ENCODE measurements at places on chromosomes 7 and 10.

DNA sequence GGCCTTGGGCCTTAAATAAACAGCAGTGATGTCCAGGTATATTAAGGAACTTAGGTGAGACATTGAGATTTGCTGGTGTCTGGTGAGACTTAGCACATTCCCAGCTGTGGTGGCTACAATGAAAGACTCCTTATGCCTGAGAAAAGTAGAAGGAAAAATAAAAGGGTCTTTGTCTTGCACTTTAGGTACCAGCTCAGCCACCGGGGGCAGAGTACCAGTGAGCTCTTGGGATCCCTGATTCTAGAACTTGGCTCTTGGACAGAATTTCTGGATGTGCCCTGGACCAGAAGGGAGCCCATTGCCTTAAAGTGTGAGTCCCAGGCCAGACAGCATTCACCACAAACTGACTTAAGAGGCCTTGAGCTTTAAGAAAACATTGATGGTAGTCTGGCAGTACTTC is 1038.7 kb downstream of the SORCS3 start:
- no peak for DNase-seq

DNA sequence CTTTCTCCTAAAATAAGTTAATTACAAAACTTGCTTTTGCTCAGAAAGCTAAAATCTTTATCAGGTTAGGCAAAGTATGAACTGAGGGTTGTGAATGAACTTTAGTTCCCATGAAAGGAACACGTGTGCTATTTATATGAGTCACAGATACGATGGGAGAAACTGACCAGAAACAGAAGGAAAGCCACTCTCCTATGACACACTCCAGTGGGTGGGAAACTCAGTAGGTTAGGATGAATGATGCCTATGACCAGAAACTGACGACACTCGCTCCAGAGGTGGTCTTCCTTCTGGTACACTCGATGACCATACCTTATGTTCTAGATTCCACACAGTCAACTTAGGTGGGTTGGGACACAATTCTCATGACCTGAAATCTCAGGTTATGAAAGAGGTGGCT is 215.7 kb upstream of the INHBA start:
- DNase-seq, result no peak

- no peak for DNase-seq
Measured at GRCh38 chr7:26507108-26507987, 215.7 kb downstream of the SNX10 start.

- DNase-seq, result no peak
Measured at GRCh38 chr7:55969391-55969790, 5.0 kb downstream of the NIPSNAP2 start.

GRCh38 chr10:117662126-117662525 is 119.6 kb downstream of the EMX2 start:
- no peak for DNase-seq

- no peak for DNase-seq
Measured at GRCh38 chr10:86085686-86086085, 280.9 kb downstream of the GRID1 start.

- no peak for DNase-seq
Measured at GRCh38 chr7:20597339-20597738, 18.1 kb upstream of the ABCB5 start.

GRCh38 chr7:92827464-92828120 is 8.8 kb downstream of the CDK6 start:
- peak; percentile 20 for DNase-seq

DNA sequence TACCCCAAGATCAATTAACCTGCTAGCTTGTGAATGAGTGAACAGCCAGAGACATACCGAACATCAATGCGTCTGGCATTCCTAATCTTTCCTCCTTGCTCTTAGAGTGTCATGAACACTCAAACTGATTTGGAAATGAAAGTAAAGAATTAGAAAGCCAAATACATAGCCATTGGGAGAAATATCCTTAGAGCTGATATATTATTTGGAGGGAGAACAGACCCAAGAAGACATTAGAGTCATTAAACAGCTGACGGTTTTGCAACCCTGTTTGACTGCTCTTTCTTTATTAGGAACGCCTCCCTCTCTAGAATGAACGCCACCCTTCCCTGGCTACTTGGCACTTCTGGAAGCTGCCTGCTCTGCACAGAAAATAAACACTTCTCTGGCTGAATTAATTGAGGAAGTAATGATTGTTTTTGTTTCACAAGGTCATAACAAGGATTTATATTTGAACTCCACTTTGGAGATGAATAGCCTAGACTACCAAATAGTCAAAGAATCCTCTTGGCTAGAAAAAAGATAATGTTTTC is 42.8 kb downstream of the CTTNBP2 start:
- DNase-seq, result no peak

DNA sequence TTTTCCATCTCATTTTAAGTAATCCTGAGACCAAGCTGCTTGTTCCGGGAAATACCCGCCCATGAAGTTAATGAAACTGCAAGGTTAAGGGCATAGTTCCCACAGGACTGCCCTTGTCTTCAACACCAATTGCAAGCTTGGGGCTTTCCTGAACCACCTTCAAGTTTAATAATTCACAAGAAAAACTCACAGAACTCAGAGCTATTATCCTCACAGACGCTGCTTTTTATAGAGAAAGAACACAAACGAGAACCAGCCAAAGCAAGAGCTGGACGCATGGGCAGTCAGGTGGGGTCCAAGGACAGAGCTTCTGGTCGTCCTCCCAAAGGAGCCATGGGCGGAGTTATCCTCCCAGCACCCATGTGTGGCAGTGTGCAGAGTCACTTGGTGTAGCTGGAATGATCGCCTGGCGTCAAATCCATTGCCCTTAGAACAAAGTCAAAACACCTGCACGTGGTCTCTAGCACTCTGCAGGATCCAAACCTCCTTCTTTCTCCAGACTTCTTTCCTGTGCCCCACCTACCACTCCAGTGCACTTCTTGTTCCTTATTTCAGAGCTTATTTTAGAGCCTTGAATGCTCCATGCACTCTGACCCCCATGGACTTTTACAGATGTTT is 56.7 kb downstream of the SNX10 start:
- DNase-seq, result no peak

GRCh38 chr10:124092860-124093773 is at the start of gene CHST15:
CHST15 (minus strand) TSS chr10:124093598; CDS start chr10:124046212, 47,386 bp downstream.
- no peak for DNase-seq

GRCh38 chr7:100483722-100484672 is at the start of gene NYAP1:
NYAP1 (plus strand) TSS chr7:100483927; CDS start chr7:100485312, 1,385 bp downstream.
- peak; percentile 81 for DNase-seq

GRCh38 chr7:102288285-102288930 is 1.7 kb downstream of the SH2B2 start:
- DNase-seq, result no peak

GRCh38 chr10:42883993-42884983 is 101.7 kb downstream of the BMS1 start:
- no peak for DNase-seq

DNA sequence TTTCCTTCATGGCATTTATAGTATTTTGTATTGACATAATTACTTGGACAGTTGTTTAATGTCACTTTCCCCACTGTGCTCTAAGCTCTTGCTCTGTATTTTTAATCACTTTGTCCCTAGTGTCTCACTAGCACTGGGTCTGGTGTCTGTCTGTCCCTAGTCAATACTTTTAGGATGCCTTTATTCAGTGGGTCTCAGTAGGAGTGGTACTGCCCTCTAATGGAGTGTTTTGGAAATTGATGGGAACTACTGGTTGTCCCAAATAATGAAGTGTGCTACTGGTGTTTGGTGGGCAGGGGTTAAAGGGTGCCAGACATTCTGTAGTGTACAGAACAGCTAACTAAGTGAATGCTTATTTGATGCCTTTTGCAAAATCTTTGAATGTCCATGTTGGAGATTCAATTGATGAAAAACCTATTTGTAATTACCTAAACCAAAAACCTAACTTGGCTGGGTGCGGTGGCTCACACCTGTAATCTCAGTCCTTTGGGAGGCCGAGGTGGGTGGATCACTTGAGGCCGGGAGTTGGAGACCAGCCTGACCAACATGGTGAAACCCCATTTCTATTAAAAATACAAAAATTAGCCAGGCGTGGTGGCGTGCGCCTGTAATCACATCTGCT is 33.3 kb downstream of the CDK14 start:
- DNase-seq, result peak; percentile 11

DNA sequence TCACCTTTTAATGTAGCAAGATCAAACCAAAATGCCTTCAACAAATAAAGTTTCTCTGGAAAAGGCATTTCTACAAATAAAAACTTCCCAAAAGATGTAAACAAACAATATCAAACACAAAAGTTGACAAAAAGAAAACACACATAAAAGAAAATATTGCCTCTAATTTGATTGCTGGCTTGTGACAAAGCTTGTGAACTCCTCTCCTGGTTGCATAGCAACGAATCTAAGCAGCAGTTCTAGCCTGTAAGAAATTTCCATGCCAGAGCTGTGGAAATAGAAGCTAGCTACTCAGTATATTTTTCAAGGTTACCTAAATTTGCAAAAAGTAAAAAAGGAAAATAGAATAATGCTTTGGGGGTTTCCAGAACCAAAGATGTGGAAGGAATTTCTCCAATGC is 173.9 kb upstream of the CDK1 start:
- DNase-seq, result no peak

DNA sequence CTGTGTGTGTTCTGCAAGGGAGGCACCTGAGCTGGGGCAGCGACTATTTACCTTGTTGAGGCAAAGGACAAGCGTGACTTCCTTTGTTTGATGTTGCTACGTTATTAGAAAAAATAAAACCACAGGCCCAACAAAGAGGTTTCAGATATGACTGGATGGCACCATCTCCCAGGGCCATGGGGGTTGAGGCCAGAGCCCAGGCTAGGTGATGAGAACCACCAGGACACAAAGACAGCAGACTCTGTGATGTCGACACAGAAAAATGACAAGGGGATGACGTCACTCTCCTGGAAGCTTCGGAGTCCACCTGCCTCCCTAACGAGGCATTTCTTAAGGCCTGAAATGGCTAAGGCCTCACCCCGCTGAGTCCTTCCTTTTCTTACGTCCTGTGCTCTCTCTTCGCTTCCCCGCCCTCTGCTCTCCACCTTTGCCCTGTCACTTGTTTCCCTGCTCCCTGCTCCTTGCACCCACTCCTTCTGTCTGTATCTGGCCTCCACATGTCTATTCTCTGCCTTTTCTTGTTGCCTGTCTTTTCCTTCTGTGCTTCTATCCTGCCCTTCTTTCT is 83.0 kb upstream of the ADRB1 start:
- no peak for DNase-seq

DNA sequence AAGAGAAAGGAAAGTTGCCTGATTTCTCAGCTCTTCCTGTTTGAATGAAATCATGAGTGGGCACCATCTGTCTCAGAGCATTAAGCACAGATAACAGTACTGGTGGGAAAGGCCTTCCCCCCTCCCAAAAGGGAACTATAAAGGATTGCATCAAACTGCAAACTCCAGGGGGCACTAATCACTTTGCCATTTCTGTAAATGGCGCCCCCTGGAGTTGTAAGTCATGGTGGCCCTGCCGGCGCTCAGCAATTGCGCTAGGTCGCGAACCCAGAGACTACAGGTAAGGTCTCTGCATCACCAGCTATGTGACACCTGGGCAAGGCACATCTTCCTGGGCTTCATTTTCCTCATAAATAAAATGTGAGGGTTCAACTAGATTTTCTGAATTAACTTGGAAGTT is 11.1 kb downstream of the LRRC4 start:
- peak; percentile 74 for DNase-seq

- DNase-seq, result no peak
Measured at GRCh38 chr10:59085711-59086502, 90.5 kb upstream of the PHYHIPL start.

- DNase-seq, result no peak
Measured at GRCh38 chr10:97138846-97139245, 46.9 kb downstream of the SLIT1 start.

- no peak for DNase-seq
Measured at GRCh38 chr7:138460176-138460648, at the start of gene TRIM24. TRIM24 (plus strand) TSS chr7:138460259; CDS start chr7:138460549, 290 bp downstream.

DNA sequence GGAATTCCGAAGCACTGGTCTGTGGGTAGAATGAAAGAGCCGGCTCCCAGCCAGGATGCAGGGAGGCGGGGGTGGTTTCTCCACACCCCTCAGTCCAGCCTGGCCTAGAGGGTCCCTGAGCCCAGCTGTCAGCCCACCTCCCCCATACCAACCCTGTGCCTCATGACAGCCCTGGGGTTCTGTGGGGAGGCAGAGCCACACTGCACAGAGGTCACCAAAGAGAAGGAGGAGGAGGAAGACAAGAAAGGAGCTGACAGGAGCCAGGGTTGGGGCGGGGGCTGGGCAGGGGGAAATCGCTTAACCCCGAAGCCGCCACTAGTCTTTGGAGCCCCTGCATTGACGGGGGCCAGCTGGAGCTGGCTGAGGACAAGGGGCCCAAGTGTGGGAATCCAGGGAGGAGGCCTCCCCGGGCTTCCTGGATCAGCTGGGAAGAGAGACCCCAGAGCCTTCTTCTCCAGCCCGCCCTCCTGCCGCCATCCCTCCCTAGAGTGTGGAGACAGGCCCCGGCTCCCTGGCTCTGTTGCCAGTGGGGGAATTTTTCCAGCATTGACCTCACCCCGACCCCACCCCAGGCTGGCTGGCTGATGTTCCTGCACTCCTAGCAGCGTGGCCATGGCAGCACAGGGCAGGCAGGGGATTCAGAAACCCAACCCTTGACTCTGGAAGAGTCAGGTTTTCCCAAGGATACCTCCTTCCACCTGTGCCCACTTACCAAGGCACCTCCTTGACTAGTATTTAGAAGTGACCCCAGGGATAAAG is 32.5 kb downstream of the KAZALD1 start:
- DNase-seq, result no peak

DNA sequence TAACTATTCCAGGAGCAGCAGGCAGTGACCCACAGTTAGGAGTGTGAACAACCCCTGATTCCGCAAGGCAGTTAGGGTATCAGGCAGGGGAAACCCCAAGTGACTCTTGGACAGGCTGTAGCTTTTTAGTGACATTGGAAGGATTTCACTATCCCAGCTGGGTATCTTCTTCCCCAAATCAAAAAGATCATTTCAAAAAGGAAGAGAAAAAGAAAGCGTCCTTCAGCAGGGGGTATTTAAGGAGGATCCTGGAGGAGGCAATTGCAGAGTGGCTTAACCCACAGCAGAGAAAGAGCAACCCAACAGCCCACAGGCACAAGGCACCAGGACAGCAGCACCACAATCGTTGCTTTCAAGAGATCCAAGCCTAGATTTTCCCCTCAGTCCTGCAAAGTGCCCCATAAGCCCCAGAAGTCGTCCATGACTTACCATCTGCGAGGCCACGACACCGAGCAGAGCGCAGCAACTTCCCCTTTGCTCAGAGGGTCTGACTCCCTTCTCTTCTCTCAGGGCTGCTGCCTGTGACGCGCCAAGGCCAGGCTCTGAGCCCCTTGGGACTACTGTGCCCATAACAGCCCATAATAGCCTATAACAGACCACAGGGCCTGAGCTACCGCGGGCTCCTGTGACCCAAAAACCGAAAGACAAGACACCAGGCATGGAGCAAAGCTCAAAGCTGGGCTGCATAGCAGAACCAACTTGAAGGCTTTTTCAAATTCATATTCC is 19.8 kb downstream of the PIK3AP1 start:
- no peak for DNase-seq

DNA sequence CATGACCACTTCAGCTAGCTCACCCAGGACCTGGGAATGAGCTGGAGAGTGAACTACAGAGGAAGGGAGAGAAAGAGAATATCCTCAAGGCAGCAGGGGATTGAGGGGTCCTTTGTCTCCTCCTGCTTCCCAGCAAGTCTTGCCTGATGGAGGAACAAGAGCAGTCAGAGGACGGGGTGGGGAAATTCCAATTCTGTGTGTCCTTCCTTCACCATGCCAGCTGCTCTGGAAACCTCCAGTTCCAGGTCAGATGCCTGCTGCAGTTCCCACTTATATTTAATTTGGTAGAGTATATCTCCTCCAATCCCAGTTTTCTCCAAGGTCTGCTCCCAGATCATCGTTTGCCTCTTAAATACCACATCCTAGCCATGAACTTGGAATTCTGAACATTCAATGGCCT is 21.4 kb upstream of the LEP start:
- DNase-seq, result no peak

Measured in erythroblast (primary cell).